Dorsolateral prefrontal cortex (tissue), 122 donors: ENCODE measurements at places on chromosomes 11 and 22.

DNA sequence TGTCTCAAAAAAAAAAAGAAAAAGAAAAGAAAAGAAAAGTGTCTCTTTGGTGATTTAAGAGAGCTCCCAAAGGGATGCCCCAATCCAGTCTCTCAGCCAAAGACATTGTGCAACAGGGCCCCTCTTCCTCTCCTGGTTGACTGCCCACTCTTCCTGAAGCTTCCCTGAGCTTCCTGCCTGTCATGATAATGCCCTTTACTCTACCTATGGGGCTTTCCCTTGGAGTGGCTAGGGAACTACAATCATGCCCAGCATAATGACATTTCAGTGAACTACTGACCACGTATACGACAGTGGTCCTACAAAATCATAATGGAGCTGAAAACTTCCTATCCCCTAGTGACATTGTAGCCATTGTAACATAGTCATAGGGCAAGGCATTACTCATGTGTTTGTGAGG, 118.0 kb downstream of the RASSF10 start:
- no peak for DNase-seq

GRCh38 chr11:128946648-128947047, 4.0 kb upstream of the TP53AIP1 start:
- no peak for DNase-seq

- no peak for DNase-seq
Observed at GRCh38 chr22:31840585-31840984, 86.8 kb downstream of the DEPDC5 start.

GRCh38 chr11:31895926-31896325, 84.8 kb upstream of the PAX6 start:
- no peak for DNase-seq

DNA sequence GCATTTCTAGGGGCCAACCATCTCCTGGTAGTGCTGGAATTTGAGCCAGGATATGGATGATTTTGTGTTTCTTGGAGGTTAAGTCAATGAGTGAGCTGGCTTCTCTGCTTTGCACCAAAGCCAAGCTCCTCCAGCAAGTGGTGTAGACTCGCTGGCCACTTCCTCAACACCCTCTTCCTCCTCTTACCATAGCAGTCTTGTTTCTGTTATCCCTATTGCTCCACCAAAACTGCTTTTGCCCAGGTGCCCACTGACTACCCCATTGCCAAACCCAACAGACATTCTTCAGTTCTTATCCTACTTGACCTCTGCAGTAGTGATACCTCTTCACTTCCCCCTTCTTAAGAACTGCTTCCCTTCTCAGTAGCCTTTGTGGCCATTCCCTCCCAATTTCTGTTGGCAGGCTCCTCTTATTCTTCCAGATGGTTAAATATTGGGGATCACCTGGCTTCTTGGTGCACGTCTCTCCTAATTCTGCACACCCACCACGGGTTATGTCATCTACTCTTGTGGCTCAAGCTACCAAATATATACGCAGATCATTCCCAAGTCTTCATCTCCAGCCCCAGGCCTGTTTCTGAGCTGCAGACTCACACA, 7.0 kb upstream of the PRG2 start:
- no peak for DNase-seq

GRCh38 chr22:48581796-48582469, 1245.7 kb downstream of the BRD1 start:
- no peak for DNase-seq
